ENCODE measurements at places on chromosomes 16 and 17.
A peak's percentile ranks its signal among the peaks of the same experiment; 100 is the strongest.

DNA sequence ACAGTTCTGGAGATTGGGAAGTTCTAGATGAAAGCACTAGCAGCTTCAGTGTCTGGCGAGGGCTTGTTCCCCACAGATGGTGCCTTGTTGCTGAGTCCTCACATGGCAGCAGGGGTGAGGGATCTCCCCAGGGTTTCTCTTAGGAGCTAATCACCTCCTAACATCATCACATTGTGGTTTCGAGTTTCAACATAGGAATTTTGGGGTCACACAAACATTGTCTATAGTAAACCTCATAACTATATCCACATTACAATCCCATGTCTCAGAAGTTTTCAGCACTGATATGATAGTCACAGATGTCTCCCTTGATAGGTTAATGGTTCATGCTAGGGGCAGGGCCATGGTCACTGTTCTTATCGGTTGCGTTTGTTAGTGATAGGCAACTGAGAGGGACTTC lies 13.8 kb downstream of the CLUAP1 start:
- no peak for DNase-seq

- DNase-seq, result no peak
Measured at GRCh38 chr17:30950669-30951399, 20.0 kb upstream of the RNF135 start.

DNA sequence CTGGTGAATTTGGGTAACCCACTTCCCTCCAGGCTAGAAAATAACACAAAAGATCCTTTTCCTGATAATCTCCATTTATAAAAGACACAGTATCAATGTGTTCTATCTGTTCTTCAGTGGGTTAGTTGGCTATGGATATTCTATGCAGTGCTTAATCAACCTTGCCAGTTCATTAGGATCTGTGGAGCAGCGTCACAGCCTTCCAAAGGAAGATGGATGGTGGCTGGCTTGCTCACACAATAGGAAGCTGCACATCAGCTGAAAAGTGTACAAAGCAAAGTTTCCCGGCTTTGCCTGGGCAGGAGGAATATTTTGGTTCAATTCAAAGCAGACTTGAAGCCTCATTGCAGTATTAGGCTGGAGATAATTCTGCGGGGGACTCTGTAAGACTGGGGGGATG lies 70.3 kb upstream of the CA10 start:
- DNase-seq, result no peak

GRCh38 chr16:83581082-83581481 lies 226.7 kb upstream of the HSBP1 start:
- DNase-seq, result no peak

DNA sequence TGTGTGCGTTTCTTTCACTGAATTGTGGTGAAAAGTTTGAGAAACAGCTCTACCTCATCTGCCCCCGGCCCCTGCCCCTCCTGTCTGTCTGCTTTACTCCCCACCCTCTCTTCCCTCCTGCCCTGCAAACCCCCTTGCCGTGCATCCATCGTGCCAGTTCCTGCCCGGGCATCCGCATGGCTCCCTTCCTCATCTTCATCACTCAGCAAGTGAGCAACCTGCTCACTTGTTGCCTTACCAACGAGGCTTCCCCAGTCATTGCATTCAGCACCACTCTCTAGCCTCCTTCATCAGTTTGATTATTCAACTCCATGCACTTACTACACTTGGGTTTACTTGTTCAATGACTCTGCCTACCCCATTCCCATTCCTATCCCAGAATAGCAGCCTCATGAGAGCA lies 34.8 kb upstream of the SDK2 start:
- DNase-seq, result no peak

DNA sequence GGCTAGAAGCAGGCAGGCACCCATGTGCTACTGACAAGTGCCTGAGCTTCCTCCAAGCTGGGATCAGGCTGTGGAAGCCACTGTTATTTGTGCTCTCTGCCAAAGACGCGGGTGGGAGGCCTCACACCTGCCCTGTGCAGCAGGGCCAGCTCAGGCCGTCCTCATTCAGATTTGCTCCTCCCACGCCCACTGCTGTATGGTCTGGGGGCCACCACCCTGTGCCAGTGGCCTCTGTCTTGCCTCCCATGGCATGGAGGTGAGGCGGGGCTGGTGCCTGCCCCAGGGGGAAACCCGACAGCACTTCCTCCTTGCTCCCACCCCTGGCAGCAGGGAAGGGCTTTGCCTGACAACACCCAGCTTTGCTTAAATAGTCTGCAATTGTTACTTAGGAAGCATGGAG lies 356.5 kb upstream of the CDH8 start:
- no peak for DNase-seq

GRCh38 chr16:25689137-25689836 lies 2.5 kb upstream of the HS3ST4 start:
- DNase-seq, result no peak

DNA sequence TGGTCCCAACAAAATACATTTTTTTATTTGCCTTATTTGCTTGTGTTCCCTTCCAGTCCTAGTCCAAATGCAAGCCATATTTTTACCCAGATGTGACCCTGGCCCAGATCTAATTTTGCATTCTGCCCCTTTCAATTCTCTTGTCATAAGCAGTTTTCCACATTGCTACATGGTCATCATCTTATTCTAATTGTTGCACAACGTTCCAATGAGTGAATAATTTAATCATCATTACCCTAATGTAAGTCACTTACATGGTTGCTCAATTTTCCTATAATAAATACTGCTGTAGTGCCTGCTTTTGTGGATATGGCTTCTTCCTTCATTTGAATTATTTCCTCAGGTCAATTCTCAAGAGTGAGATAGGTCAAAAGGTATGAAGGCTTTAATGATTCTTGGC lies 12.8 kb downstream of the RSAD1 start:
- DNase-seq, result no peak

- DNase-seq, result no peak
Measured at GRCh38 chr16:15976929-15977637, 27.7 kb downstream of the ABCC1 start.

GRCh38 chr16:60932600-60932999 lies 1103.6 kb downstream of the CDH8 start:
- no peak for DNase-seq

GRCh38 chr16:28573738-28574718 lies 20.3 kb downstream of the SGF29 start:
- DNase-seq, result no peak

DNA sequence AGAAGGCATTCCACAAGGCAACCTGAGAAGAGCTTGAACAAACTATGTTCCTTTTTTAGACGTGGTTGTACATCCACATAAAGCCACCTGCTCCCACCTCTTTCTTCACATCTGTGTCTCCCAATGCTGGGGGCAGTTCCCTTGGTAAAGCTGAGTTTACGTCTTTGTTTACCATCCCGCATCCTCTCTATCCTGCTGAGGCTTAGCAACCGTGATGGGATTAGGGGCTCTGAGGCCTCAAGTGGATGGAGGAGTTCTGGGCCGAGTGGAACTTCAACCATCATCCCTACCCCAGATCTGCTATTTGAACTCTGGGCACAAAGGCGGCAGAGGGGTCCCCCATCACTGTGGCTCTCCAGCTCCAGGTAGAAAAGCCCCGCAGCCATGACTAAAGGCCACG lies 94.2 kb upstream of the CREBBP start:
- no peak for DNase-seq

DNA sequence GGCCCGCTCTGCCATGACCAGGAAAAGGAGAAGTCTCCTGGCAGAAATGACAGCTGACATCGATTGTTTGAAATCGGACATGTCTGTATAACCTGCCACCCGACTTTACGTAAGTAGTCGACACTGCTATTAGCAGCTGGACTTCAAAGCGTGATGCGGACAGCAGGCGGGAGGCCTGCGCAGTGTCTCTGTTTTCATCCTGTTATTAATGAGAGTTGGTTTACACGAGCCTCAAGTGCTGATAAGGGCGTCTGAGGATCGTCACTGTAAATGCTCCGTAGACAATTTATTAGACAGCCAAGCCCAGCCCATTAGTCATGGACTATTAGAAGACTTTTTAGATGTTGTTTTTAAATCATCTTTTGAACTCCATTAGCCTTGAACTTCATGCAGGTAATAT lies 328.3 kb downstream of the FOXL1 start:
- DNase-seq, result no peak

GRCh38 chr16:24013864-24014645 lies 178.3 kb downstream of the PRKCB start:
- peak; percentile 30 for DNase-seq
